Fibroblast of the aortic adventitia (primary cell): ENCODE measurements at places on chromosomes 3 and 15. TPM values are rescaled to one million over a fixed set of nuclear protein-coding genes. Genes with fewer than 3 reads are reported as not detected.
A peak's percentile ranks its signal among the peaks of the same experiment; 100 is the strongest.

BRK1 gene
- total RNA-seq: 34.2 and 172 TPM in 2 replicates

UCN2 gene
- 0.54 TPM in 1 of 2 replicates, not detected in the other for total RNA-seq

FBXW12 gene
- 0.27 TPM in 1 of 2 replicates, not detected in the other for total RNA-seq

CAND2 gene
- total RNA-seq: 6.1 and 11.4 TPM in 2 replicates

SLC22A14 gene
- not detected in 2 replicates for total RNA-seq

PPARG gene
- total RNA-seq: 11.1 and 39.4 TPM in 2 replicates

GOLGA8J gene
- total RNA-seq: not detected in 2 replicates

HIGD2B gene
- not detected in 2 replicates for total RNA-seq

RPLP1 gene
- total RNA-seq: 223 and 245 TPM in 2 replicates

- DNase-seq: no peak
Observed at GRCh38 chr3:3587647-3587972, 211.6 kb upstream of the LRRN1 start.

DNA sequence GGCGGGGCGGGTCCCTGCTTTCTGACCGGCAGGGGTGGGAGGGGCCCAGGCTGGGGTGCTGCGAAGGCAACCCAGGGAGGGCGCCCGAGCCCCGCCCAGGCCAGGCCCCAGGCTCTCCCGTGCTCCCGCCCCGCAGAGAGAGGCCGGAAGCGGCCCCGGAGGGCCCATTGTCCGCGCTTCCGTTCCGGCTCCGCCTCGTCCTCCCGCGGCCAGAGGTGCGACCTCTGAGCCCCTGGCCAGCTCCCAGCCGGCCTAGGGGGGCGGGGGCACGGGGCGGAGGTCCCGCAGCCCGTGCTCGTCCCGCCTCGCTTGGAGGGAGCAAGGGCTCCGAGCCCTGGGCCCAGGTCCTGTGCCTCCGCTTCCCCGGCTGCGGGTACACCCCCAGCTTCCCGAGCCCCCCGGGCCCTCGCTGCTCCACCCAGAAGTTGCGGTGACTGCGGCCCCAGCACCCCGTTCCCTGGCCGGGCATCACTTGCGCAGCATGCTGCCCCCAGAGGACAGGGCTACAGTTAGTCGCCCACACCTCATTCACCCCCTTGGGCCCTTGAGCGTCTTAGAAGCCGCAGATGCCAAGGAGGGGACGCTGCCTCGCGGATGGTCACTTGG is 20.4 kb upstream of the PLXND1 start:
- DNase-seq: peak; percentile 70

- no peak for DNase-seq
Observed at GRCh38 chr3:106217745-106218144, 348.9 kb upstream of the CBLB start.

- DNase-seq: no peak
Observed at GRCh38 chr3:43861635-43862034, 170.9 kb downstream of the ABHD5 start.

DNA sequence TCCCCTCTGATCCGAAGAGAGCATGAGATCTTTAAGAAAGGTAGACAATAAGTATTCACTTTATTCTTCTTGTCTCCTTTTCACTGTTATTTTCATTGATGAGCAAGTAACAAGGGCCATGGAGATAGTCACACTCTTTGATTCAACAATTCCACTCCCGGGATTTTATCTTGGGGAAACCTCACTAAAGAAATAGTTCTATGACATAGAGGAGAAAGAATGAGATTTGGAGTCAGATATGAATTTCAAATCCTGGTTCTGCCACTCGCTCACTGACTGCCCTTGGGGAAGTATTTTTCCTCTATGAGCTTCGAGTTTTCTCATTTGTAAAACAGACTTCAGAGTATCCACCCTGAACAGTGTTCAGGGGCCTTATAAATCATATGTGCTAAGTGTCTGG is 514.6 kb downstream of the NLGN1 start:
- DNase-seq: peak; percentile 12

DNA sequence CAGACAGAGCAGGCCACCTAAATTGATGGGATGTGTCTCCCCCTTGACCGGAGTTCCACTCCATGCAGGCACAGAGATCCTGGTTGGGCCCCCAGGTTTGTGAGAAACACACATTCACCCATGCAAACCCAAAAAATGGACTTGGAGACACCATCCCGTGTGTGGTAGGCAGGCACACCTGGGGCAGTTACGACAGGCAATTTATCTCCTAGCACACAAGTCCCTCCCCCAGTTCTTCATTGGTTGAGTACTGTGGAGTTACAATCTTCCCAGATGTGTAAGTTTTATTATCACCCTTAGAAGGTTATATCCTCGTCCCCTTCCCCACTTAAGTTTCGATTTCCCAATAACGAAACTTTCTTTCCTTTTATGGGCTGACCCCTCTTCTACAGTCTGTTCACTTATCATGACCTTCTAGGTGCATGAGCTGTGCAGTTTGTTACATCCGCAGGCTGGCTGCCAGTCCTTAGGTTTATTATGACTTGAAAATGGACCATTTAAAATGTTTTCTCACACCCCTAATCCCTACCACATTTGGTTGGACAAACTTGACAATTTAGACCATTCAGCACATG is 27.3 kb downstream of the ARL8B start:
- DNase-seq: no peak

GRCh38 chr15:70625011-70625410 is 138.3 kb downstream of the UACA start:
- peak; percentile 50 for DNase-seq

GRCh38 chr3:40432793-40433192 is 24.3 kb upstream of the RPL14 start:
- no peak for DNase-seq

GRCh38 chr3:132209855-132210254 is 107.4 kb upstream of the ACP3 start:
- no peak for DNase-seq

GRCh38 chr3:102605153-102605552 is 170.3 kb downstream of the ZPLD1 start:
- no peak for DNase-seq

GRCh38 chr3:43637702-43638101 is 15.9 kb upstream of the ANO10 start:
- DNase-seq: no peak

DNA sequence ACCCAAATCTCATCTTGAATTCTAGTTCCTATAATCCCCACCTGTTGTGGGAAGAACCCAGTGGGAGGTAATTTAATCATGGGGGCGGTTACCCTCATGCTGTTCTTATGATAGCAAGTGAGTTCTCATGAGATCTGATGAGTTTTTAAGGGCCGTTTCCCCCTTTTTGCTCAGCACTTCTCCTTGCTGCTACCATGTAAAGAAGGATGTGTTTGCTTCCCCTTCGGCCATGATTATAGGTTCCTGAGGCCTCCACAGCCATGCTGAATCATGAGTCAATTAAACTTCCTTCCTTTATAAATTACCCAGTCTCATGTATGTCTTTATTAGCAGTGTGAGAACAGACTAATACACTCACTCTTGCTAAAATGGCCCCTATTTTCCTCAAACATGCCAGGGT is 374.7 kb downstream of the TUSC7 start:
- DNase-seq: no peak

DNA sequence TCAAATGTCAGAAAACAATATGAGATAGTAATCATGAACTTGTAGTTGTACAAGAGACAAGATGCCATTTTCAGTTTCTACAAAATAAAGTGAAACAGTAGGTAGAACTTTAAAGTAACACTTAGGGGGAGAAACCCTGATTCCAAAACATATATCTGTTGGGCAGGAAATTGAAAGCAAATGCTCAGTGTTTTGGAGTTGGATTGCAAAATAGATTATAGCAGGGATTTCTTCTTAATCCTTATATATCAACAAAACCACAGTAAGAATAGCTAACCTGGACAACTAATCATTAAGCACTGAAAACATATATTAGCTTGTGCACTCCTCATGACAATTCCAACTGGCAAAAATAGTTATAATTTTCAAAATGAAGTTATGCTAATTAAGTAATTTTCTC is 46.9 kb downstream of the COMMD2 start:
- no peak for DNase-seq
